ENCODE measurements at places on chromosomes 11 and 22.

DNA sequence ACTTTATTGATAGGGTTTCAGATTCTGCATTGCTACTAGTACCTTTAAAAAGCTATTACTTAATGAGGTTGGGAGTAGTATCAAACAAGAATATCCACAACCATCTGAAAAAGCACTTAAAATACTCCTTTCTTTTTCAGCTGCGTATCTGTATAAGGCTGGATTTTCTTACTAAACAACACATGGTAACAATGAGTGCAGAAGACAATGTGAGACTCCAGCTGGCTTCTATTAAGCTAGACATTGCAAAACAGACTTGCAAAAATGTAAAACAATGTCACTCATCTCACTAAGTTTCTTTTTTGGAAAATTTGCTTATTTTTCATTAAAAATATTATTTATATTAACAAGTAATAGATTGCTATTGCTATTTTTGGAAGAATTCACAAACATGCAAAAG, 132.6 kb downstream of the WNT11 start:
- DNase-seq, result no peak

DNA sequence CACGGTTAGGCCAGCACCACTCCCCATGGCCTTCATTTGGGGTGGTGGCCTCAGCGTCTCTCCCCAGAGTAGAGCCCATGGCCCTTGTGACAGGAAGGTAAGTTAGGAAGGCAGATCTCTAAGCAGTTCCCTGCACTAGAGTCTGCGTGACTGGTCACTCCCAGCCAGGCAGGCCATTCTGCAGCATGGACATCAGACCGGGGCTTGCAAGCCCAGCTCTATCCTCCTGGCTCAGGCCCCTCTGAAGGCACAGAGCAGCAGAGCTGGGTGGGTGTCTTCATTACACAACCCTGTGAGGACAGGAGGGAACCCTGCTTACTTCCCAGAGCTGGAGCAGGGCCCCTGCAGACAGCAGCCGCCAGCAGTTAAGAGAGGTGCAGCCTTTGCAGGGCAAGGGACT, 77.3 kb downstream of the PIWIL3 start:
- DNase-seq, result no peak

DNA sequence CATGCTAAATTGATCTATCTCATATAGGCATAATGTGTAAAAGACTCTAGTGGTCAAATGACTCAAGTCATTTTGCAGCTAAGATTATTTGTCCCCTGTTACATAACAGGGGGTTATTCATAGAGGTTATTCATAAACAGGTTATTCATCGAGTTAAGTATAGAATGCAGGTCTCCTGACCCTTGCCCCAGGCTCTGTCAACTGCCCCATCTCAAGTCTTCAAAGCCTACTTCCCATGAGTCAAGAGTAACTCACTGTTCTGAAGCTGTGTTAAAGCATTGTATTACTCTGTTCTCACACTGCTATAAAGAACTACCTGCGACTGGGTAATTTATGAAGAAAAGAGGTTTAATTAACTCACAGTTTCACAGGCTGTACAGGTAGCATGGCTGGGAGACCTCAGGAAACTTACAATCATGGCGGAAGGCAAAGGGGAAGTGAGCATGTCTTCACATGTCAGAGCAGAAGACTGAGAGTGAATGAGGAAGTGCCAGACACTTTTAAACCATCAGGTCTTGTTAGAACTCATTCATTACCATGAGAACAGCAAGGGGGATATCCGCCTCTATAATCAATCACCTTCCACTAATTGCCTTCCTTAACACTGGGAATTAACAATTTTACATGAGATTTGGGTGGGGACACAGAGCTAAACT, 226.2 kb upstream of the BLID start:
- DNase-seq, result no peak

- DNase-seq, result no peak
Measured at GRCh38 chr22:25970374-25970911, 198.8 kb upstream of the SEZ6L start.

GRCh38 chr11:115652496-115652895, 148.3 kb upstream of the CADM1 start:
- DNase-seq, result no peak

DNA sequence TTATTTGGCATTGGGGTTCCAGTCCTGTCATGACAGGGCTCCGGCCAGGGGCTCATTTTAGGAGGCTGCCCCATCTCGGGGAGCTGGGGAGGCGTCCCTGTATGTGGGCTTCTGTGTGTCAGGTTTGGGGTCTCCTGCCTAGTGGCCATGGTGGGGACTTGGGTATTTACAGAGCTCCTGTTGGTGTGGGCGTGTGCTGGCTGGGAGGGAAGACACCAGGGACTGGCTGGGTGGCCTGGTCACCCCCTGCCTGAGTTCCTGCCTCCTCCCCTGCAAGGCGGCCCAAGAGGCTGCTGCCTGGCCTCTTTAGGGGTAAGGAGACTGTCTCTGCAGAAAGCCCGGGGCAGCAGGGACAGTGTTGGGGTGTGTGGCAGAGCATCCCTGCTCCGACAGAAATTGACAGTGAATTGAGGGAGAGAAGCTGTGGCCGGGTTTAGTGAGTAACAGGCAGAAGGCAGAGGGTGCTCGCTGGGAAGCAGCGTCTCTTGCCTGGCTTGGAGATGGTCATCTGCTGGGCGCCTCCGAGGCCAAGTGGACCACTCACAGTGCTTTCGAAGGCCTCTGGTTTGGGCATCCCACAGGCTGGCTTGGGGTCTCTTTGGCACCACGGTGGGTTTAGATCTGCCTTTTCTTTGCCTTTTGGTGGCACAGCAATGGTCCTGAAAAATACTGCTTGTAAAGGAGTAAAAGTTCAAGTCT, 40.3 kb upstream of the GRAMD4 start:
- DNase-seq, result no peak

DNA sequence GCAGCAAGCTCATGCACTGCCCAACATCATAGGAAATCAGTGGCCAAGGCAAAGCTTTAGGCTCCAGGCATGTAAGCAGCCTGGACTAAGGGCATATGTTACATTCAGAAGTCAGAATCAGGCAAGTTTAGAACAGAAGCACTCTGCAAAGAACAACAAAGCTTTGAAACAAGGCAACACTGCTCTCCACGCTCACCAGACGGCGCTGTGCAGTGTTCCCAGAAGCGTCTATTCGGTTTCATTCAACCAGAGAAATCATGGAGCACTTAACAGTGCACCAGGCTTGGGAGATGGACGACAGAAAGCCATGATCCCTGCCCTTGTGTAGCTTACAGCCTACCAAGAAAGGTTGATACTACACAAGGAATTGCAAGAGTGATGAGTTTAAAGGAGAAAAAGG, 555.8 kb downstream of the BUD13 start:
- no peak for DNase-seq

DNA sequence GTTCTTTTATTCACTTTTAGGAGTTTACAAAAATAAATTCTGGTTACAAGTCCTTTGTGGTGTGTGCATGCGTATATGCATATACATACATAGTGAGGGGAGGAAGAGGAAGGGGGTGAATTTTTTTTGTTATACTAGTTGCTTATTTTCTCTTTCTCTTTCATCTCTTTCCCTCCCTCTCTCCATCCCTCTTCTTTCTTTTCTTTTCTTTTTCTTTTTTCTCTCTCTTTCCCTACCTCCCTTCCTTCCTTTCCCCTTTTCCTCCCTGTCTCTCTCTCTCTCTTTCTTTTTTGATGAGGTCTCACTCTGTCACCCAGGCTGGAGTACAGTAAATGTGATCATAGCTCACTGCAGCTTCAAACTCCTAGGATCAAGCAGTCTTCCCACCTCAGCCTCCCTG, 14.1 kb downstream of the PPP6R2 start:
- DNase-seq, result no peak

- DNase-seq, result no peak
Measured at GRCh38 chr11:111797145-111797581, 31.0 kb upstream of the PPP2R1B start.

GRCh38 chr11:50074161-50074560, 41.5 kb downstream of the OR4C45 start:
- no peak for DNase-seq

GRCh38 chr11:25163421-25163820, 666.6 kb downstream of the LUZP2 start:
- DNase-seq, result no peak

- DNase-seq, result no peak
Measured at GRCh38 chr11:96707273-96707672, 317.5 kb downstream of the JRKL start.

GRCh38 chr11:19814421-19814820, 101.8 kb downstream of the NAV2 start:
- DNase-seq, result no peak

DNA sequence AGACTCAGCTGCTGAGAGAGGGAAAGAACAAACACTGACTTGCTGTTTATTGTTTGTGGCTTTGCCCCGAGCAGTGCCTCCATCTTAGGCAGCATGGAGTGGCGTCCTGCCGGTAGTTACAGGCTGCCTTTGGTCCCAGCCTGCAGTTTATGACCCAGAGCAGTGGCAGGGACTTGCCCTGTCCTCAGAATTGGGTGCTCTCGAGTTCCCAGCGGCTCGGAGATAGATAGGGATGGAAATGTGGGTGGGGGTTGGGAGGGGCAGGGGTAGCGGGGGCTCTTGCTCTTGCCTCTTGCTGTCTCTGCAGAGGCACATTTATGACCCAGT, 3.1 kb downstream of the ALX4 start:
- no peak for DNase-seq

DNA sequence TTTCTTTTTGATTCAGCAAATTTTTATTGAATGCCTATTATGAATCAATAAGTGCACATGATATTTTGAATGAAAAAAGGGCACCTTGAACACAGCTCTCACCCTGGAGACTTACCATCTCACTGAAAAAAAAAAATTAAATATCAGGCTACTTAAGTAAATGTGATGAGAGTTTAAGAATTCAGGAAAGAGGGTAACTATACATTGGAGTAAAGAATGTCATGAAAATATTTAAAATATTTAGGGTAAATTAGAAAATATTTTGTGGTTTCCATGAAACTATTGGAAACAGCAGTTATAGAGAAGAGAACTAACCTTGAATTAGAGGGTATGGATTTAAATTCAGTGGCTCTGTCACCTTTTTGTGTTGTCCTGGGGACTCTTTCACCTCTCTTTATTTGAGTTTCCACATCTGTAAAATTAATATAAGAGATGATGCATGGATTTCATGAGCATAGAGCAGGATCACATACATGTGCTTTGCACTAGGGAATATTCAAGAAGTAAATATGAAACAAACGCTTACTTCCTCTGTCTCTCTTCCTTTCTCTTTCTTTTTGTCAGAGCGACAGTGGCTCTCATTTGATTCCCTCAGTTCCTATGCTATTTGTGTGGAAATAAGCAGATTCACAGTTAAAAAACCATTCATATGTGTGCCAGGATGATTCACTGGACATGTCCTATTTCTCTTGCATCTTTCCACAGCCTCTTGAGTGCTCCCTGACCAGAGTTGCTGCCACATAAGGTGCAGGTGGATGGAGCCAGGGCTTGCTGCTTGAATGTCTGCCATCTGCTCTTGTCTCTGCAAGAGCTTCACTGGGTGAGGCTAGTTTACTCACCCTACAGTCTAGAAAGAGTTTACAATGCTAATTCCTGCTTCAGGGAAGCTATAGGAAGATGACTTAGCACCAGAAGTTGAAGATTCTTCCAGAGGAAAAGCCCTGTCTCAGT, 533.1 kb downstream of the ETS1 start:
- no peak for DNase-seq

DNA sequence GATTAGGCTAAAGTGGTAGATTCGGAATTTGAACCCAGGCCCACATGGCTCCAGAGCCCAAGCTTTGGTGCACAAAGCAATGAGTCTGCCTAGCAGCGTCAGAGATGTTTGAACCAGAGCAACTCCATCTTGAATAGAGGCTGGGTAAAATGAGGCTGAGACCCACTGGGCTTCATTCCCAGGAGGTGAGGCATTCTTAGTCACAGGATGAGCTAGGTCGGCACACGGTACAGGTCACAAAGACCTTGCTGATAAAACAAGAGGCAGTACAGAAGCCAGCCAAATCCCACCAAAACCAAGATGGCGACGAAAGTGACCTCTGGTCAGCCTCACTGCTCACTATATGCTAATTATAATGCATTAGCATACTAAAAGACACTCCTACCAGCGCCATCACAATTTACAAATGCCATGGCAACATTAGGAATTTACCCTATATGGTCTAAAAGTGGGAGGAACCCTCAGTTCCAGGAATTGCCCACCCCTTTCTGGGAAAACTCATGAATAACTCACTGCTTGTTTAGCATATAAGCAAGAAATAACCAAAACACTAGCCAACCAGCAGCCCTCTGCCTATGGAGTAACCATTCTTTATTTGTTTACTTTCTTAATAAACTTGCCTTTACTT, 40.3 kb upstream of the DAGLA start:
- DNase-seq, result no peak

GRCh38 chr11:82076126-82076525, 657.5 kb downstream of the FAM181B start:
- DNase-seq, result no peak

DNA sequence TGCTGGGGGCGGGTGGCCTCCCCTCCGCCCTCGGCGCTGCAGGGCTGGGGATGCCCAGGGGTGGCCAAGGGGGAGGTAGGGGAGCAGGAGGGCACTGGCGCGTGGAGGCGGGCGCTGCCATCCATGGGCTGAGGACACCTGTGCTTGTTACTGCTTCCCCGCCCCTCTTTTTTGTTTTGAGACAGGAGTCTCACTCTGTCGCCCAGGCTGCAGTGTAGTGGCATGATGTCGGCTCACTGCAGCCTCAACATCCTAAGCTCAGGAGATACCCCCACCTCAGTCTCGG, 683 bp upstream of the FADS3 start:
- DNase-seq, result no peak

- DNase-seq, result no peak
Measured at GRCh38 chr22:40002935-40003715, 8.4 kb downstream of the FAM83F start.

DNA sequence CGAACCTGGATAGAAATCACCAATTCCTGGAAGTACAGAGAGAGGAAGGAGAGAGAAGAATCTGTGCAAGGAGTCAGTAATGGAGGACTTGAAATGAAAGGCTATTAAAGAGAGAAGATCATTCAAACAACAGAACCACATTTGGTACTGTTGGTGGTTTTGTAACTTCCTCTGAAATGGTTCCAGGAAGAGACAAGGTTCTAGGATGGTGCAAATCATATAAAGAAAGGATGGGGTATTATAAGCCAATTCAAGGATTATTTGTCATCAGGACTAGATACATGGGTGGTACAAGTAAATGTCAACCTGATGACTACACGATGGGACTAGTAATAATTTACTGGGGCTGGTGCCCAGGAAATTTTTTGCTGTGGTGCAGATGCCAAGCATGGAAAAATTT, 28.9 kb upstream of the TMA7B start:
- DNase-seq, result no peak

DNA sequence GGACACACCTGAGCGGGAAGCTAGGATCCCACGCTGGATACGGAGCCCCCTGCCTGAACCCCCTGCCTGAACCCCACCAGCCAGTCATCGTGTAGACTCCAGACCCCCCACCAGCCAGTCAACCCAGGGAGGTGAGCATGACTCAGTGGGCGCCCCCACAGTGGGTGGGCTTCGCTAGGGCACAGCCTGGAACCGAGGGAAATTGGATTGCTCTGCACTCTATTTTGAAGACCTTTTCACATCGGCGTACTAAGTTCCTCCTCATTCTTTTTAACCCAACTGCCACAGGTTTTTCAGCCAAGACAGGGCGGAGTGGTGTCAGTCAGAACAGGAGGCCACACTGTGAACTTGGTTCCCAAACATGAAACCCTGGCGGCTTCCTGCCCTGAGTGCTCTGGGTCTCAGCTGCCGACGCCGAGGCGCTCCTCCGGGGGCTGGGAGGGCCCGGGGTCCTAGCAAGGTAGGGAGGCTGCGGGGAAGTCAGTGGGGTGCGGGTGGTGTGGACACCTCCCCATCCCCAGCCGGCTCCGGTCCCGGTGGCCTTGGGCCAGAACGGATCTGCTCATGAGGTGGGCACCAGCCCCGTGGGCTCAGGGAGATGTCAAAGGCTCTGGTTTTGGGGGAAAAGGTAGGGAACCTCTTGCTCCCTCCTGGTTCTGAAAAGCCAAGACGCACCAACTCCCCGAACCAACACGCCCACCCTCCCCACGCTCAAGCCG, 57.0 kb downstream of the BRD1 start:
- no peak for DNase-seq
